T47D (cell line): ENCODE measurements at places on chromosomes 4 and X.

GRCh38 chr4:4714331-4714730, 145.1 kb upstream of the MSX1 start:
- DNase-seq = no peak

DNA sequence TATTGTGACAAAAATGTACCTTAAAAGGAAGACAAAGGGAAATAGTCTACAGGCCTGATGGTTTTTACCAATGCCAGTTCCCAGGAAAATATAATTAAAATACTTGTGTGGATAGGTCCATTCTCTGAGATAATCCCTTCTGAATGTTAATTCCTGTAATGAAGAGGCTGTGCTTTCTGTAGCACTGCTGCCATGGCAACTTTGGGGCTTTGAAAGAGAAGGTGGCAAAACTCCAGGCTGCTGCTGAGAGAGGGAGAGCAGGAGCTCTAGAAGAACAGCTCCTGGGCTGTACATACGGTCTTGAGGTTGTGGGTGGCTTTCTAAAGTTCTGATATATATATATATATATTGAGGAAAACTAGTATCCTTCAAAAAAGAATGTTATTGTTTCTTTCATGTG, 125.4 kb downstream of the PDLIM5 start:
- DNase-seq = no peak

- DNase-seq = no peak
Observed at GRCh38 chrX:109384699-109385098, 97.2 kb downstream of the GUCY2F start.

- DNase-seq = no peak
Observed at GRCh38 chr4:99624141-99624719, 33.4 kb downstream of the C4orf54 start.

GRCh38 chr4:80216100-80216761, 18.9 kb downstream of the PRDM8 start:
- no peak for DNase-seq

DNA sequence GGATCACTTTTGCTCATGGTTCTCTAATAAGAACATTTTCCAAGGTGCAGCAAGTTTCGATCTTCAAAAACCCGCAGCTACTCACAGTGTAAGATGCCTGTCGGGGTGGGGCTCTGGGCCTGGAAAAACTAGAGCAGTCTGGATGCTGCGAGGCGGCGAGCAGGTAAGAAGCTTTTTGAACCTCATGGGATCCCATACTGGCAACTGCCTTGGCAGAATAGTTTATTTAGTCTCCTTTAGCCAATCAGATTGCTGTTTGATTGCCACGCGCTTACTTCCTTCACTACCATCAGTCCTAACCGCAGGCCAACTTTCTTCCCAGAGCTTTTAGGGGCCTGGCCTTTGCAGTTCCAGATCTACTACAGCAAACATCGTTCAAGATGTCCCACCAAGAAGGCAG, 61.3 kb upstream of the MAGEB10 start:
- no peak for DNase-seq

GRCh38 chrX:9362363-9362928, 102.4 kb upstream of the TBL1X start:
- DNase-seq = no peak

DNA sequence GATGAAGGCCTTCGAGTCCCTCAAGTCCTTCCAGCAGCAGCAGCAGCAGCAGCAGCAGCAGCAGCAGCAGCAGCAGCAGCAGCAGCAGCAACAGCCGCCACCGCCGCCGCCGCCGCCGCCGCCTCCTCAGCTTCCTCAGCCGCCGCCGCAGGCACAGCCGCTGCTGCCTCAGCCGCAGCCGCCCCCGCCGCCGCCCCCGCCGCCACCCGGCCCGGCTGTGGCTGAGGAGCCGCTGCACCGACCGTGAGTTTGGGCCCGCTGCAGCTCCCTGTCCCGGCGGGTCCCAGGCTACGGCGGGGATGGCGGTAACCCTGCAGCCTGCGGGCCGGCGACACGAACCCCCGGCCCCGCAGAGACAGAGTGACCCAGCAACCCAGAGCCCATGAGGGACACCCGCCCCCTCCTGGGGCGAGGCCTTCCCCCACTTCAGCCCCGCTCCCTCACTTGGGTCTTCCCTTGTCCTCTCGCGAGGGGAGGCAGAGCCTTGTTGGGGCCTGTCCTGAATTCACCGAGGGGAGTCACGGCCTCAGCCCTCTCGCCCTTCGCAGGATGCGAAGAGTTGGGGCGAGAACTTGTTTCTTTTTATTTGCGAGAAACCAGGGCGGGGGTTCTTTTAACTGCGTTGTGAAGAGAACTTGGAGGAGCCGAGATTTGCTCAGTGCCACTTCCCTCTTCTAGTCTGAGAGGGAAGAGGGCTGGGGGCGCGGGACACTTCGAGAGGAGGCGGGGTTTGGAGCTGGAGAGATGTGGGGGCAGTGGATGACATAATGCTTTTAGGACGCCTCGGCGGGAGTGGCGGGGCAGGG, 568 bp downstream of the HTT start:
- DNase-seq = peak; percentile 45

DNA sequence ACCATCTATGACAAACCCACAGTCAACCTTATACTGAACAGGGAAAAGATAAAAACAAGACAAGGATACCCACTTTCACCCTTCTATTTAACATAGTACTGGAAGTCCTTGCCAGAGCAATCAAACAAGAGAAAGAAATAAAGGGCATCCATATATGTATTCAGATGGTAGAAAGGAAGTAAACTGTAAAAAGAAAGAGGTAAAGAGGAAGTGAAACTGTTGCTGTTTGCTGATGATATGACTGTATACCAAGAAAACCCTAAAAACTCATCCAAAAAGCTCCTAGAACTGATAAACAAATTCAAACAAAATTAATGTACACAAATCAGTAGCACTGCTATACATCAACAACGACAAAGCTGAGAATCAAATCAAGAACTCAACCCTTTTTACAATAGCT, 538.7 kb upstream of the PABPC4L start:
- DNase-seq = no peak

DNA sequence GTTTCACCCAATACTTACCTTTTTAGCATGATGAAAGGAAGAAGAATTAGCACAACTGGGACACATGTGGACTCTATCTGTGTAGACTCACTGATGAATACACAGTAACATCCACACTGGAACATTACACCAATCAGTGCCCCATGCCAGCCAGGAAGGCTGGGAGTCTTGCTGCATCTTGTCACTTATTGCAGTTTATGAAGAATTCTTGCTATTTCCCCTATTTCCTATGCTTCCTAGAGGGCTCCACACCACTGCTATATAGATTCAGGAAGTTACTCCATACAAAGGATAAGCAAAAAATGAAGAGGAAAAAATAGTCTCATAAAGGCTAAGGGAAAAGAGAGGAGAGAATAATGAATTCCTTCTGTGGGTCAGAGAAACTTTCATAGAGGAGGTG, 201.0 kb downstream of the CAMK2D start:
- DNase-seq = no peak

- no peak for DNase-seq
Observed at GRCh38 chrX:25068340-25068739, 52.6 kb upstream of the ARX start.

GRCh38 chr4:153207567-153207966, 3.3 kb downstream of the TRIM2 start:
- peak; percentile 46 for DNase-seq

DNA sequence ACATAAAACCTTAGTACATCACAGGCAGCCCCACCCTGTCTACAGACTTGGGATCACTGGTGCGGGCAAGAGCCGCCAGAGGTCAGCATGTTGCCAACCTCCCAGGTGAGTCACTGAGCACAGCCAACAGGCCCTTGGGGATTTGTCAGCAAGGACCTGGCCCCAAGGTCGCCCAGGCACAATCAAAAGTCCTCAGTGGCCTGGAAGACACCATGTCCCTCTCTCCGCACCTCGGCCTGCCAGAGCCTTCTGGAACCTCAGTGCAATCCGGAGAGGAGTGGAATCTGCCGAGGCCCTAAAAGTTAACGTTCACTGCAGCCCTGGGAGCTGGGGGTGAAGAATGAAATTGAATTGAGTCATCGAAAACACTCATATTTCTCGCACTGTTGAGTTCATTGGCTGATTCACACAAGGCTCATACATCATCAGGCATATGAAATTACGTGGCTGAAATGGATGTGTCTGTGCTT, 74.3 kb downstream of the WFS1 start:
- peak; percentile 60 for DNase-seq

- no peak for DNase-seq
Observed at GRCh38 chr4:73481358-73481757, at the start of gene AFM. Gene AFM (plus strand): TSS chr4:73481745. CDS start chr4:73481776, 31 bp downstream.

DNA sequence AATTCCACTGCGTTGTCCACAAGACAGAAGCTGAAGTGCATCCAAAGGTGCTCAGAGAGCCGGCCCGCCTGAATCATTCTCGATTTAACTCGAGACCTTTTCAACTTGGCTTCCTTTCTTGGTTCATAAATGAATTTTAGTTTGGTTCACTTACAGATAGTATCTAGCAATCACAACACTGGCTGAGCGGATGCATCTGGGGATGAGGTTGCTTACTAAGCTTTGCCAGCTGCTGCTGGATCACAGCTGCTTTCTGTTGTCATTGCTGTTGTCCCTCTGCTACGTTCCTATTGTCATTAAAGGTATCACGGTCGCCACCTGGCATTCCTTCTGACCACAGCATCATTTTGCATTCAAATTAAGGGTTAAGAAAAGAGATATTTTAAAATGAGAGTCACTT, 115.5 kb downstream of the NFKB1 start:
- no peak for DNase-seq

GRCh38 chrX:49077941-49078340, 1.7 kb downstream of the WDR45 start:
- DNase-seq = no peak
